Activated CD4-positive, CD25-positive, alpha-beta regulatory T cell treated with anti-CD3 and anti-CD28 coated beads, Interleukin-2, amount 50 U/mL, for 72 hours (primary cell): ENCODE measurements at places on chromosomes 5 and 9.

- no peak for DNase-seq
Measured at GRCh38 chr5:72988769-72989168, 32.9 kb downstream of the FCHO2 start.

GRCh38 chr9:6956879-6957278 is 199.1 kb downstream of the KDM4C start:
- DNase-seq = no peak

DNA sequence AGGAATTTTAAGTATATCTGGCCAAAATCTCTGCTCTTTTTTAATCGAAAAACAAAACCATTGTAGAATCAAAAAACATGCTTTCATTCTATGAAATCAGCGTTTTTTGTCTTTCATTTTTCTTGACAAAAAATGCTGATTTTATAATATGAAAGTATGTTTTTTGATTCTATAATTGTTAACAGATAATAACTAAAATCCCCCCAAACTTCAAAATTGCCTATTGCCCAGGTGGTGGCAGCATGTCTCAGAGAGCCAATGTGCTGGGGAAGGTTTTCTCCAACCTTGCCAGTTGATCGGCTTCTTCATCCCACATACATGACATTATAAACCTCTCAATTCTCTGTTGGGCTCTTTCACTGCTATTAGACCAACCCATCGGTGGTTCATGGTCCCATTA is 5.1 kb upstream of the SMIM15 start:
- DNase-seq = no peak

- DNase-seq = no peak
Measured at GRCh38 chr9:110975969-110976368, 62.3 kb downstream of the LPAR1 start.

DNA sequence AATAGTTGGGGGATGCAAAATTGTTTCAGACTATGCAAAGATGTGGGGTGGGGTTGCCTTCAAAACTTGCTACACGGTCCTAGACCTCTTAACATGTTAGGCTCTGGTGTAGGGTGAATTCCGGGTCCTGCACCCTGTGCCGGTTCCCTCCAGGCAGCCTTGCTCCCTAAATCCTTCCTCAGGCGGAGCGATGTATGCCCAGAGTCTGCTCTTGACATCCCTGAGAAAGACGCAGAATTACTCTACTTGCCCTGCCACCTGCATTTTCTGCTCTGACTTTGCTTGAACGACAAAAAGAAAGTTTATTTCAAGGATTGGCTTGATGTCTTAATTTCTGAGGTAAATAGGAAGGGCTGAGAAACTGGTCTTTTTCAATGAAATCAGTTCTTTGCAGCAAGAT is 691 bp downstream of the THBS4 start:
- DNase-seq = no peak

DNA sequence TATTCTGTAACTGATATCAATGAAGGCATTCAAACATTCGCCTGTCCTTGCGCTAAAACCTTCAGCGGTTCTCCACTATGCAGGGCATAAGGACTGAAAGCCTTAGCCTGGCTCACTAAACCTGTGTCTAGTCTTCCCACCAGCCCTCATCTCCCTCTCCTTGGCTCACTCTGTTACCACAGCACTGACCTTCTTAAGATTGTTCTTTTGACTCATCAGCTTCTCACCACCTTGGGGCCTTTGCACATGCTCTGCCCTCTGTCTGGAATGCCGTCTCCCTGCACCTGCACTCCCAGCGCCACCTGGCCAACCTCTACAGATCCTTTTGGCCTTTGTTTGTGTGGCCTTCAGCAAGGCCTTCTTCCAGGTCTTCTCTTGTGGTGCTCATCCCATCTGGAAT is 131.8 kb upstream of the IER5L start:
- peak; percentile 18 for DNase-seq

GRCh38 chr5:150066901-150067396 is 19.4 kb downstream of the CSF1R start:
- DNase-seq = no peak

GRCh38 chr9:113454914-113455761 is 8.4 kb upstream of the RGS3 start:
- DNase-seq = no peak

GRCh38 chr9:9585920-9586319 is 1026.9 kb downstream of the PTPRD start:
- no peak for DNase-seq

DNA sequence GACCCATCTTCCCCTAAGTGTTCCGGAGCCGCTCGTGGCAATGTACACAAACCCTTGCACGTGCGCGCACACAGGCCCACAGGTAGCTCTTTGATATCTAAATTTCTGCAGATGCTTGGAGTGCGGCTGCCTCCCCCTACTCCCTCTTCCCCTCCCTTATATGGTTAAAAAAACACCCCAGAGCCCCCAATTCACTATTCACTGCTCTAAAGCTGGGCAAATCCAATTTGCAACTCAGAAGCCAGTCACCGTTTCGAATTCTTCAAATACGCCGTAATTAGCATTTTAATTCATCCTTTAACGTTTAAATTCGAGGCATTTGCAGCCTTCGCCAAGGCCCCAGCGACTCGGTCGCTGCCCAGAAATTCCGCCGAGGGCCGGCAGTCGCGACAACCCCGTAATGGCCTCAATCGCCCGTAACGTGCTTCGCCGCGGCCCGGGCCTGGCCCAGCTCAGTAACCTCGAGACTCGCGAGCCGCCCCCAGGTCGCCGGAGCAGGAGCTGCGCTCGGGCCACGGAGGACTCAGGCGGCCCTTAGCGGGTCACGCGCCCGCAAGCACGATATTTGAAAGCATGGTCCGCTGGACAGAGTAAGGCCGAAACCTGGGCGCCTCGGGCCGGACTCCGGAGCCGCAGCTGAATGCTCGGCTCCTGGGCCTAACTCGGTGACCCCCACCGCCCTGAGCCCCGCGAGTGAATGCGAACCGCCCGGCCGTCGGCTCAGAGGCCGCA is 1.3 kb downstream of the IRX2 start:
- DNase-seq = no peak

DNA sequence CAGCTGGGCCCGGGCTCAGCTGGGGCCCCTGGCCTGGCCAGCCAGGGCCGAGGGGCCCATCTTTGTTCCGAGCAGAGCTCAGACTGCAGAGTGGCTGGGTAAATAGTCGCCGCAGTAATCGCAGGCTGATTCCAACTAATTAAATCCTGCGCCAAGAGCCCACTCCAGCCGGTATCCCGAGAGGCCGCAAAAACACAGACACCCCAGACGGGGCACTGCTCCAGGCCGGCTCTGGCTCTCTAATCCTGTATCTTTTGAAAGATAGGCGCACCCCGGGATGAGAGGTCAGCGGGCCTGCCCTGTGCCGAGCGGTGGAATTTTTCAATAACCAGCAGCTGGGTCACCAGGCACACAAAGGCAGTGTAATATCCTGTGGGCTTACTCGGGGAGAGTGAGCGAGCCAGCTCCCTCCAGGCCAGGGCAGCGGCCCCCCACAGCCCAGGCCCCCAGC is 57.7 kb downstream of the LMX1B start:
- DNase-seq = no peak

GRCh38 chr5:116546033-116546742 is 28.4 kb downstream of the SEMA6A start:
- DNase-seq = no peak

- DNase-seq = no peak
Measured at GRCh38 chr5:136516637-136517036, 151.3 kb upstream of the TRPC7 start.

DNA sequence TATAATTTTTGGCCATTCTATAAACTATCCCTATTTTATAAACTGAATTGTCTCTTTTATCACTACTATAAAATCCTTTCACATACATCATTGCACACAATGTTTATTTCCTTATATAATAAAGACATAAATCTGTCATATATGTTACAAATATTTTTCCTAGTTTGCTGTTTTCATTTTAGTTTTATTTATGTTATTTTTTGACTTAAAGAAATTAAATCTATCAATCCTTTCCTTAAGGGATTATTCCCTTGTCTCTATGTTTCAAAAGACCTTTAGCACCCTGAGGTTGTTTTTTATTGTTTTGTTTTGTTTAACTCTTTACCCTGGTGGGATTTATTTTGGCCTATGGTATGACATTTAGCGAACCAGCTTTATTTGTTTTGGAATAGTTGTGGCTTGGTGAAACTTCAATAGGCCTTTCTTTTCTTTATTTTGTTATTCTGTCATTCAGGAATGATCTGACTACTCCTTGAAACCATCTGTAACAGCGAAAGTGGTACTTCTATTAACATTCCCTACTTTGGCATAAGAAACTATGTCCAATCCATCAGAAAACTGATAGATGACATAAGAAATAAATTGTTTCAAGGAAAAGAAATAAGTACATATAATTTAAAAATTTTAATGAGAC is 125.9 kb downstream of the CEP120 start:
- no peak for DNase-seq

GRCh38 chr9:76576344-76576743 is 117.4 kb downstream of the GCNT1 start:
- no peak for DNase-seq

GRCh38 chr5:127590156-127590722 is 58.6 kb upstream of the CTXN3 start:
- DNase-seq = no peak

DNA sequence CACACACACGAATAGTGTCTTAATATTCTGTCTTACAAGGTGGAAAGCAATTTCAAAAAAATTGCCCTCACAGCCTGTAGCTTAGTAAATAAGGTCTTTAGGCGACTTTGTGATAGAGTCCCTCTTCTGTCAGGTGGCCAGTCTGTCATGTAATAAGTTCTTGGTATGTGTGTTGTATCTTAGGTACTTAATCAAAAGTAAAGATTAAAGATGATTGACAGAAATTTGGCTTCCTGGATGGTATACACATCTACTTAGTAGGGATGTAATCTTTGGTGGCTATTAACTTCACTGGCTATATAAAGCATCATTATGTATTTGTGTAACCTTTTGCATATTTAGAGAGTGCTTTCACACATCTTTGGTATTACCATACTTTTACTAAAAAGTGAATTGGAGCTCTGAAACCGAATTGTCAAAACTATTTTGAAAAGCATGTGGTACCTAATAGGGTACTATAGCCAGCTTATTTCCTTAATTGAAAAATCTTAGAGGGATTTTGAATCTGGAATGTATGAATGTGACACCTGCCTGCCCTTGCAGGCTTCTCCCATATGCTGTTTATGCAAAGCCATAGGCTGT is 3.4 kb downstream of the G3BP1 start:
- DNase-seq = no peak

- no peak for DNase-seq
Measured at GRCh38 chr5:40746703-40747102, 9.1 kb downstream of the TTC33 start.

DNA sequence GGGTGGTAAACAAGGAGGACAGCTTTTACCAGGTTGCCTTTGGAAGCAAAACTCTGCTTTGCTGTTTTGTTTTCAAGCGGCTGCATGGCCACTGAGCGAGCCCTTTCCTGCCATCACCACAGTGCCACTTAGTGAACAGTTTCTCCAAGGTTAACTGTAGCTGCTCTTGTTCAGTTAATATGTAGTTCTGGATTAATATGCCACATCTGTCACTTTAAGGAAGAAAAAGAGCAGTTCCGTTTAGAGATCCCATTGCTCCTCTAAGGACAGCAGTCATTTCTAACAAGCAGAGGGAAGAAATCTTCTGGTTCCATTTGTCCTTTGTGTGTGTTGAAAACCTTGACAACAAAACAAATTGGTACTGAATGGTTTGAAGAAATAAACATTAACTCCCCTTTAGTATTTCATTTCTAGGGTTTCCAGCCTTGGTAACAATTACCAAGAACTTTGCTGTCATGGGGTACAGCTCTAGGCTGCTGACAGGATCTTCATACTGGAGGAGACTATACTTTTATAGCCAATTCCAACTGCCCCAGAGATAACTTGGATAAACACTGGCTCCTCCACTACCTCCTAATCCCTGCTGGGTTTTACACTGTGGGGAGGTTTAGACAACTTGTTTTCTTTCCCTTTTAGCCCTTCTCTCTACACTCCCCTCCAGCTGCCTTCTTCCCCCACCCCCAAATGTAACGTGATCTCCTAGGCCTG is 10.3 kb upstream of the ABL1 start:
- DNase-seq = no peak

- no peak for DNase-seq
Measured at GRCh38 chr5:178502401-178503100, 87.6 kb downstream of the COL23A1 start.

GRCh38 chr5:175336781-175337180 is 107.2 kb downstream of the DRD1 start:
- no peak for DNase-seq

- DNase-seq = no peak
Measured at GRCh38 chr5:110159202-110159601, 469.5 kb downstream of the MAN2A1 start.

DNA sequence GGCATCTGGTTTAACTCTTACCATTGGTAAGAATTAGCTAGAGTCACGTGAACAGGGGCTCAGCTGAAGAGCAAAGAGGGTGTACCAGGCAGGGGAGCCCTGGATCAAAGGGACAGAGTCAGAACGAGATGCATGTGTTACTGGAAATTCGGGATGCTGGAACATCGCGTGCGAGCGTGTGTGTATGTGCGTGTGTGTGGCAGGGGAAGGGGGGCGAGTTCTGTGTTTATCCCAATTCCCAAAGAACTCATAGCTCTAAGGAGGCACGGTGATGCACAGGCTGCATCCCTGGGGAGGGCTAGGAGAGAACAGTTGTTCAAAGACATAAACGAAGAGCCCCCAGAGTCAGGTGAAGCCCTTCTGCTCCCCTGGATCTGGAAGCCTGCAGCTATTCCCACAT is 353.3 kb downstream of the GADD45G start:
- no peak for DNase-seq

- no peak for DNase-seq
Measured at GRCh38 chr5:103092676-103093075, 27.3 kb downstream of the GIN1 start.

GRCh38 chr5:148820461-148821395 is 5.7 kb upstream of the ADRB2 start:
- DNase-seq = no peak

GRCh38 chr5:133713751-133714150 is 101.4 kb upstream of the FSTL4 start:
- no peak for DNase-seq

DNA sequence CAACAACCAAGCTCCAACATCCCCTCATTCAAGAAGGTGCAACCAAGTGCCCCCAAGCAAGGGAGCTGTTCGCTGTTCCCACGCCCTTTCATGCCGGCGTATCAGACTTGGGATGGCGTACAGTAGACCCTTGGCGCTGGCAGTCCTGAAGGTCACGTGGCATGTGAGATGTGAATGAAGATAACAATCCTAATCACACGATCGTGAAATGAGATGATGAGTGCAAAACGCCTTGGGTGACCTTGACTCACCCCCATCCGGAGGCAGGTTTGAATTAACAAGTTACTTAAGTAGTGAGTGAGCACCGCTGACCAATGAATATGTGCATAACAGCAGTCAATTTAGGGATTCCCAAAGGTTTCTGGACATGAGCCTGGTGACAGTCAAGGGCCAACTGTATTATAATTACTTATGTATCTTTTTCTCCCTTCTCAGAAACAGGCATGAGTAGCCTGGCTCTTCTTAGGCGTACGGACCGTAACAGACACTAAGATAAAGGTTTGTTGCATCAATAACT is 150.2 kb downstream of the TTLL11 start:
- DNase-seq = no peak

GRCh38 chr5:103450333-103451061 is 112.1 kb downstream of the NUDT12 start:
- DNase-seq = no peak

- peak; percentile 62 for DNase-seq
Measured at GRCh38 chr9:133115604-133116345, 5.3 kb downstream of the RALGDS start.
